ENCODE measurements at places on chromosomes 2 and 18.

- DNase-seq: no peak
Measured at GRCh38 chr2:24855022-24855622, 61.9 kb downstream of the CENPO start.

- DNase-seq: no peak
Measured at GRCh38 chr2:159455330-159455918, 160.9 kb downstream of the BAZ2B start.

DNA sequence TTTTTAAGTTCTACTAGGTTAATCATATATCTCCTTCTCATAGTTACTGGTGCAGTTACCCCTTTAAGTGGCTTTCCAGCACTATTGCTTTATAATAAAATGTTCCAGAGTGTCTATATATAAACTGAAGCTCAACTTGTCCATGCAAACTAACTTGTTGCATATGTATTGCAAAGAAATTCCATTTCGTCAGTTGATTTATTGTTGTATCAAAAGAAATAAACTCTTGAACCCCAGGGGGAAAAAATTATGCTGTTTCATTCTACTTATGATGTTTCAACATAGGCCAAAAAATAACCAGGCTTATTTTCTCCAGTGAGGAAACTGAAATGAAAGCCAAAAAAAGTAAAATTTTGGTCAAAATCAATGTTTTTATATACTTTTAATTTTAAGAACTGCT, 491.9 kb downstream of the NR4A2 start:
- no peak for DNase-seq

DNA sequence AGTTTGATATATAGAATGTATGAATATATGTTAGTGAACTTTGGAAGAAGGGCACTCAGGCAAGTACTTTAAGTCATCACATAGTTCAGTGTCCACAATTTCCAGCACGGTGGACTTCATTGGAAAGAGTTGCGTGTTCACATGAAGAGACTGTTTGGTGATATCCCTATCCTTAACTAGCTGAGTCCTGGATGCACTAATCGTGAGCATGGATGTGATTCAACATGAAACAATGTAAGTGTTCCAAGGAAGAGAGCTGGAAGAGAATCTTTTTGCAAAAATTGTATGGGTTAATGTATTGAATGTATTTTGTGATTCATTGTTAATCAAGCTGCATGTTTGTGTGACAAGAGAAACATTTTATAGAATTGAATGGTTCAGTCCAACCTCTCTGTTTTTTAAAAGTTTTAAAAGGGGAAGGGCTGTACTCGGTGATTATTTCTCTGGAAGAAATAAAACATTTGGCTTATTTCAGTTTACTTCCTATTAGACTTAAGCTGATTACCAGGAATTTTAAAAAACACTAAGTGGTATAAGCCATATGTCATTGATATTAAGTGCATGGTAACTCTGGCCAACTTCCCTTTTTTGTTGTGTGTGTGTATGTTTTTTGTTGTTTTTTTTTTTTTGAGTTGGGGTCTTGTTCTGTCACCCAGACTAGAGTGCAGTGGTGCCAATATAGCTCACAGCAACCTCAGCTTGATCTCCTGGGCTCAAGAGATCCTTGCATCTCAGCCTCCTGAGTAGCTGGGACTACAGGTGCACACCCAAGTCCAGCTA, 8.6 kb downstream of the XRCC5 start:
- no peak for DNase-seq

DNA sequence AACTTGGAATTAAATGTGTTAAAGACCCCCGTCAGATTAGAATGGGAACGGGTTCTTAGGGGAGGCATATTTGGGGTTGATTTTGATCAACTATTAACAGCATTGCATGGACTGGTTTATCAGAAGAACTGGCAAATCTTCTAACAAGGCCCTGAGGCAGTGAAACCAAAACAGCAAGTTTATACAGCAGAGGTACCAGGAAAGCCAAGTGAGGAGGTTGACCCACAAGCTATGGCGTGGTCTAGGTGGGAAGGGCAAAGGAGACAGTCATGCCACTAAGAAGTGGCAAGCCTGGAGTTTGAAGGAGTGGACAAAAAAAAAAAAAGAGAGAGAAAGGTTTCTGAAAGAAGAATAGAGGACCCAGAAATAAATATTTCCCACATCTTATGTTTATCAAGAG, 187.0 kb downstream of the MREG start:
- DNase-seq: no peak

- DNase-seq: no peak
Measured at GRCh38 chr2:217793566-217794132, 209.1 kb downstream of the TNS1 start.

- DNase-seq: no peak
Measured at GRCh38 chr2:223114170-223114569, 62.2 kb downstream of the KCNE4 start.
